Right lobe of liver (tissue), 6 donors: ENCODE measurements at places on chromosomes 4 and X.

DNA sequence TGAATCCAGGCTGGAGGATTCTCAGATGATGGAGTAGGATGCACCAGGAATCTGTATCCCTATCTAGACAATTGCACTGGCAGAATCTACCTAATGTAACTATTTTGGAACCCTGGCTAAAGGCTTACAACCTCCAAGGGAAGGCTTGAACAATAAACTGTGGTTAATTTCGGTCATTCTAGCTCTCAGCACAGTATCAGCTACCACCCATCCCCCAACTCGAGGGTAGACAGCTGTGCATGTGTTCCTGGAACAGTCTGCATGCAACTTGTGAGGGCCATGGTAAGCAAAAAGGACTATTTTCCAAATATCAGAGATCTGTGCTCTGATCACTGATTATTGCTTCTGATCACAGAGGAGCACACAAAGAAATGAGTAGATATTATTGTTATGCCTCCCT is 34.0 kb downstream of the ELF2 start:
- no peak for DNase-seq

GRCh38 chr4:148955564-148956297 is 513.5 kb upstream of the NR3C2 start:
- DNase-seq: no peak

GRCh38 chrX:15319075-15319474 is 3.6 kb upstream of the ASB11 start:
- DNase-seq: no peak

DNA sequence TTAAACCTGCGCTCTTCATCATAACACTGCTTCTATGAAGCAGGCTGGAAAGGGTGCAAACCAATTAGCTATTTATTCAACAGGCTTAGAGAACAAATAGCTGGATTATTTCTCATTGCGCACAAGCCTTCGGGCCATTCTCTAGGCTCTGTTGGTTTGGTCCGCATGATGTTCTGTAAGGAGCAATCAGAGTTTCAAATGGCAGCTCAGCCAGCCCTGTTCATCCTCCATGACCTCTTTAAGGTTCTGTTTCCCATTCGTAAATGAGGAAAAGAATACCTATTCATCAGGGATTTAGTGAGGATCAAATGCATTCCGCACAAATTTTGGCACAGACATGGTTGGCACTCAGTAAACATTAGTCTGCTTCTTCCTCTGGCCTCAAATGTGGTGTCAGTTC is 15.5 kb upstream of the GPM6A start:
- DNase-seq: no peak

DNA sequence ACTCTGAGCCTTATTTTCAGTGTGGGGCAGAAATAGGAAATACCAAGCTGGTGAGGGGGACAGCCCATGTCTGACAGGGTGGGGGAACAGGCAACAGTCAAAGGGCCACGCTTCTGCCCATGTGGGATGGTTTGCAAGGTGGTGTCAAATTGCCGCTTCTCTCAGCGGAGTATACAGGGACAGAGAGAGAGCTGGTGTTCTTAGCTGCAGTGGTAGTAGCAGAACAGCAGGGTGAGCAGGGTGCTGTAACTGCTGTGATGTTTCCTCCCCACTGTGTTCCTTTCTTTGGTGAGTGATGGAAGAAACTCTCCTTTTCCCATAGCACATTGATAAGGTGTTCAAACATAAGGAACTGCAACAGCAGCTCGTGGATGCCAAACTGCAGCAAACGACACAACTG is 37.9 kb downstream of the RBBP7 start:
- DNase-seq: no peak

GRCh38 chr4:140666889-140667614 is 89.1 kb downstream of the TBC1D9 start:
- peak; percentile 45 for DNase-seq

- no peak for DNase-seq
Measured at GRCh38 chr4:105113800-105114199, 32.9 kb upstream of the TET2 start.

- DNase-seq: no peak
Measured at GRCh38 chr4:120874792-120875774, 47.4 kb downstream of the PRDM5 start.

DNA sequence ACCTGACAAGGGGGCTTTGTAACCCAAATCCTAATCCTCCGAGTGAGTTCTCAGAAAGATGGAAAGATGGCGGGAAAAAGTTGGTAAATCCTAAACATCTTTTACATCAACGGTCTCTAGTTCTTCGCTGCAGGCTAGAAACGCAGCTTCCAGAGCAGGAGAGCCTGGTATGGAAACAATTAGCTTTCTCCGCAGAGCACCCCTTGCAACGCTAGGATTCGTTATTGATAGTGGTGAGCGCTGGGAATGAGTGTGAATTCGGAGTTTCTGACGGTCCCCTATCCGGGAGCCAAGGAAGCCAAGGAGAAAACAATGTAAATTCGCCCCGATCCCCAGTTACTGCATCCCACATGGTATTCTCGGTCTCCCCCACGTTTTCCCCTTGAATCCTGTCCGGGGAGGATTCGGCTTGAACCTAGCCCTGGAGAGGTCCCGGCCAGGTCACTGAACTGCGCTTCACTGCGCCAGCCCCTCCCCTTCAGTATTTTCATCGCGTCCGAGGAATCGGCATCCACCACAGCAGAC is 4.7 kb upstream of the NEUROG2 start:
- no peak for DNase-seq

- no peak for DNase-seq
Measured at GRCh38 chr4:74428276-74428675, 16.7 kb upstream of the AREG start.

- no peak for DNase-seq
Measured at GRCh38 chr4:128615197-128615596, 194.3 kb upstream of the JADE1 start.

DNA sequence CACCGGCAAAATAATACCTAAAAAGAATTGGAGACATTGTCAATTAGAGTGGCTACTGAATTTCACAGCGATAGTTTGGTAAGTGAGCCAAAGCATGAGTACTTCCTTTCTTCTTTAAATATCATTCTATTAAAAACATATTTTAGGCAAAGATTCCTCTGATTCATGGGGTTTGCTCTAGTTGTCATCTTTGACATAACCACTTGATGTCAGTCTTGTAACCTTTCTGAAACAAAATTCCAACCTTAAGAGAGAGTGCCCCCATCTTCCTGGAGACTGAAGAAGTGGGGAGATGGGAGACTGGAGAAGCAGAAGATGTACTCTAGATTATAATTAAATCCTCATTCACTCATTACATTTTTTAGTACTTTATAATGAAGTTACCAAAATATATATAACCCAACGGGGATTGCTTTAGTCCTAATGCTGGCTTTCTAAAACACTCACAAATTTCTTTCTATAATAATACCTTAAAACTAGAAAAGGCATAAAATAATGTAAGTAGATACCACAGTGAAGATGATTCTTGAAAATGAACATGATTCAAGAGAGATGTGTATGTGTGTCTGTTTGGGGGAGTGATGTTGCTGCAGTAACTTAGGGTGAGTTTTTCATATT is 96.4 kb downstream of the EMCN start:
- DNase-seq: no peak

DNA sequence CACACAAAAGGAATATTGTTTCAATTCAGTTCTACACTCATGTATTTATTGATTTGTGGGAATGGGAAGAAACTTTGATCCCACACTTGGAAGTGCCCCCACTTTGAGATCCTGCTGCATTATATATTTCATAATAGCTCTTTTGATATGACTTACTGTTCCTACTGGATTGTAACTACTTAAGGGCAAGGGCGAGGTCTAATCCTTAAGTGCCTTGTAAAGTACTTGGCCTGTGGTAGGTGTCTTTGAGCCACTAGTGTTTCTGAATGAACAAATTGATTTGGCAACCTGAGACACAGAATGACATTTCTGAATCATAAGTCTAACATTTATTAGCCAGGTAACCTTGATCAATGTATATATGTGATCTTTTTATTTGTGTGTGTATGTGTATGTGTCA is 767.2 kb downstream of the RAB28 start:
- DNase-seq: no peak

DNA sequence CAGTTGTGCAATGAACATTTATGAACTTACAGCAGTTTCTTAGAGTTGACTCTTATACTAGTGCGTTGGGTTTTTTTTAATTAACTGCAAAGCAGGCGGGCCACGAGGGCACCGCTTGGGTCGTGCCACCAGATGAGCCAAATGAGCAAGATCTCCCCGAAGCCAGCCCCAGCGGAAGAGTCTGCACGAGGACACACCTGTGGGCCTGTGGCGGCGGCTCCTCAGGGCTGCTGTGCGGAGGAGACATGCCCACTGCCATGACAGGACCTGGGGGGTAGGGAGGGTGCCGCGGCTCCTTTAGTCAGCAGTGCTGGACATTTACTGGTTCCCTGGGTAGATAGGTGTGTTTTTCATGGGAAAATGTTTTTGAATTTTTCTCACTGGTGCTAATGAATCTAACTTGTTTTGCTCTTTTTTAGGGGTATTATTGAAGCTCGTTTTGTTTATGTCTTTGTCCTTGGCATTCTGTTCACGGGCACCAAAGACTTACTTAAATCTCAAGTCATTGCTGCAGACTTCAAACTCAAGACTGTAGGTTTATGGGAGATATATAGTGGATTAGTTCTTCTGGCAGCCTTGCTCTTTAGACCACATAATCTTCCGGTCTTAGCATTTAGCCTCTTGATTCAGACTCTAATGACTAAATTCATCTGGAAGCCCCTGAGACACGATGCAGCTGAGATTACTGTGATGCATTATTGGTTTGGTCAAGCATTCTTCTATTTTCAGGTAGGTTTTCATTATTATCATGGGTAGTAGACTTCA is 31.2 kb downstream of the PIGG start:
- no peak for DNase-seq

DNA sequence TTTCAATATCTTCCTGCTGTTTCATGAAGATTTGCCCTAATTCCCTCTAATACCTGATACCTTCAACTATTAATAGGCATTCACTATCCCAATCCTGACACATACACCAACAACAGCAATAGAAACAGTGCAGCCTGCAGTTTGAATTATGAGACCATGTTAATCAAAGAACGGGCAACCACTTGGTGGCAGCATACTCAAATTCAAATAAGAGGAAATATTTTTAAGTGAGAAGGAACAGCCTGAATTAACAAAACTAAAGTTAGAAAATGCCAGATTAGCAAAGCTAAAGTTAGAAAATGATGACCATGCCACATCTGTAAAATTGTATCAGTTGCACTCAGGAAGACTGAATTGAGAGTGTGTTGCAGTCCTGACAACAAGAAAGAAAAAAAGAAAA is 204.9 kb downstream of the SMARCA1 start:
- no peak for DNase-seq

DNA sequence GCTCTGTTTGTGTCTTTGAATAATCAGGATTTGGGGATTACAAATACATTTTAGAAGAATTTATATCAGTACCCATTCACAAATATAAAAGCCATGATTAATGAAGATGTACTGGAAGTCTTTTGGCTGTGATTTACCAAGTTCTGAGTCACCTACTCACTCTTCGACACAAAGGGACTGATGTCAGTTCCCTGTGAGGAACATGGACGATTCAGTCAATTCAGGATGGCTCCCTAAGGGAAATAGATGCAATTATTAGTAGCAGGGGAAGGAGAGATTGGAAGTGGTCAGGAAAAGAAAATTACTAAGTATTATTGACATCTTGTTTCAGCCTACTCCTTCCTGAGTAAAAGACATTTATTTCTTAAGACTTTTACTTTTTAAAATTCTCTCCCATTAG is 550.7 kb upstream of the SLIT2 start:
- no peak for DNase-seq

DNA sequence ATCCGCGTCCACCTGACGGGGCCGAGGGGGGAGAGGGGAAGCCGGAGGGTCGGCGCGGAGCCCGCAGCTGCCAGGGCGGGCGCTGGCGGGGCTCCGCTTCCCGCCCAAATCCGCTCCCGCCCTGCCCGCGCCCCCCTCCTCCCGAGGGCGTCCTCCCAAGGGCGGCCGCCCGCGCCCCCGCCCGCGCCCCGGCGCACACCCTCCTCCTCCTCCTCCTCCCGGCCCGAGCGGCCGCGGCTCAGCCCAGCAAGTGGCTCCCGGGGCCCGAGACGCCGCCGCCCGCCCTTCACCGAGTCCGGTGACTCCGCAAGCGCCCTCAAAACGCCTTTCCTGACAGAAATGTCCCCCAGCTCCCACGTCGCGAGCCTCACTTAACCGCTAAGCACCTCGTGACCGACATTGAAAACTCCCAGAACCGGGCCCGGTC is 487 bp downstream of the HMGB2 start:
- peak; percentile 78 for DNase-seq

DNA sequence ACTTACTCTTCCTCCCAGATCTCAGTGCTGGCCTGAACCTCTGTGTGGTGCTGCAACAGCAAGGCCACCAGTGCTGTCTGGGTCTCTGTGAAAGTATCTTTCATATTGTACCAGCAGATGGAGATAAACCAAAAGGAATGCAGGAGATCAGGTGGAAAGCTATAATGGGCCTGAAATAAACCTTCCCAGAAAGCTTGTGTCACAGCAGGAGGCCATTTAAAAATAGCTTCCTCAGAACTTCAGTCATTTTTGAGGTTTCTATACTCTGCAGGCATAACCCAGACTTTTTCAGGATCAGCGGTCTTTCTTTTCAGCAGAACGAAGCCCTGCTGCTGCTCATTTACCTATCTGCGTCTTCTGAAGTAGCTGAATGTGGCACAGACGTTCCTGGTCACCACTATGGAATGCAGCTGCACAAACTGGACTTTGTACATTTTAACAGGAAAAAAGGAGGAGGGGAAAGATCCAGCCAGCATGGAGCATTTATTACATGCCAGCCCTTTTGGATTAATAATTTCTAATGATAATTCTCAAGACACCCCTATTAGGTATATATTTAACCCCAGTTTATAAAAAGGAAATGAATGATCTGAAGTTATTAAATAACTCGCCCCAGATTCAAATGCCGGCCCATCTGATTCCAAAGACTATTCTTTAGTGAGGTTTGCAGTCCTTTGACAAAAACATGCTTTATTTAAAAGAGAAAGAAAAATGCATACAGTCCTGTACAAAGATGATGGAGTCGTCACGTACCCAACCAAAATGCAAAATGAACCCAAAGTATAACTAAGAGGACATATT is 119.7 kb downstream of the NFKB1 start:
- DNase-seq: no peak

- DNase-seq: no peak
Measured at GRCh38 chr4:68271851-68272357, 26.4 kb upstream of the TMPRSS11B start.

GRCh38 chr4:17875402-17876070 is 64.8 kb downstream of the NCAPG start:
- DNase-seq: no peak

DNA sequence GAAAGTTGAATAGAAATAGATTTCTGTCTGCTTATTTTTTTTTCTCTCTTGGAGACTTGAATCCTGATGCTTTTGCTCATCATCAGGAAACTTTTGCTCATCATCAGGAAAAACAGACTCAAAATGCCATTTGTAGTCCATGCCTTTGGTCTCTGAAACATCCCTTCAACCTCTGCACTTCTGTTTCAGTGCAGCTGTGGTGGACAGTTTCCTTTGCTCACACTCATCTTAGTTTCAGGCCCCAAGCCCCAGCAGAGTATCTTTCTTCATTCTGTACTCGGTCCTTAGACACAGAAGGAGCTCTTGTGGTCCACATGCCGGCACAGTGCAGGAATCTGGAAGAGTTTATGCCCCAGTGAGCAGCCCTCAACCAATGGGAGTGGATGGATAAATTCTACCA is 337.9 kb downstream of the PPP3CA start:
- DNase-seq: no peak

- no peak for DNase-seq
Measured at GRCh38 chr4:7074426-7074825, 6.6 kb upstream of the GRPEL1 start.
